ENCODE measurements at places on chromosomes 16 and 17.

GRCh38 chr17:79707931-79708891, 22.5 kb upstream of the ENPP7 start:
- peak; percentile 41 for DNase-seq

- no peak for DNase-seq
Measured at GRCh38 chr16:54244061-54244886, 42.3 kb downstream of the IRX3 start.

GRCh38 chr17:81241648-81242420, 2.7 kb downstream of the NDUFAF8 start:
- no peak for DNase-seq

DNA sequence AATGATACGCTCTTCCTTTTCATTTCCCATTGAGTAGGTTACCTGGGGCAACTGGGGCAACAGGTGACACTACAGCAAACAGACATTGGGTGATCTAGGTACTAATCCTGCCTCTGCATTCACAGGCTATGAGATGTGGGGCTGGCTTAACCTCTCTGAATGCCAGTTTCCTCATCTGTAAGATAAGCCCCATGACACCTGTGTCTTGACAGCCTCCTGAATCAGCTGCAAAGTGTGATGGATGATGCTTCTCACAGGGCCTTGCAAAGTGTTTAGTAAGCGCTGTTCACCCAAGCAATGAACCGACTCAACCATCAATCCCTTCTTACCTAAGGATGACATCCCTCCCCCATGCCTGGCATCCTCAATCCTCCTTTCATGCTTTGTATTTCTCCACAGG, 322.8 kb downstream of the XYLT1 start:
- DNase-seq: no peak

DNA sequence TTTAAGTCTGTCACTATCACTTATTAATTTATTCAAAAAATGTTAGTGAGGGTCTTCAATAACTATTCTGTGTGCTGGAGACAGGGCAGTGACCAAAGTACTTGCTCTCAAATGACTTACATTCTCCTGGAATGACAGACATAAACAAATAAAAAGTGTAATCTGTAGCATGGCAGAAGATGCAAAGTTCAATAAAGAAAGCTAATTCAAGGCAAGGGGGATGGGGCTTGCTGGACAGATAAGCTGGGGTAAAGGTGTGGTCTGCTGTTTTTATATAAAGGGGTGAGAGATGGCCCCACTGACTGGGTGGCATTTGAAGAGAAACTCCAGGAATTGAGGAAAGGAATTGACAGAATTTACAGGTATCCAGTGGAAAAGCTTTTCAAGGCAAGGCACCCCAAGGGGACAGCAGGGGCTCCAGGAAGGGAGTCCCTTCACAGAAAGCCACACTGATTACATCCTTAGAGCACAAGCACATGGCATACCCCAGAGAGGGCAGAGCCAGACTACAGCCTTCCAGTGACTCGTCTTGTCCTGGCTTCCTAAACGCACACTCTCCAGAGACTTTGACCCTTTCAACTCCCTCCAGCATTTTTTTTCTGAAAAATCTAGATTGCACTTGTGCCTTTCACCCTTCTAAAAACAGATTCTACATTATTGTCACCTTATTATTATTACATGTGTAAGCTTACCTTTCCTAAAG, 123.7 kb upstream of the HS3ST3A1 start:
- no peak for DNase-seq

GRCh38 chr16:4004206-4004605, 112.0 kb downstream of the ADCY9 start:
- no peak for DNase-seq

- DNase-seq: no peak
Measured at GRCh38 chr16:5030251-5030870, 3.4 kb downstream of the NAGPA start.

- DNase-seq: no peak
Measured at GRCh38 chr17:46991617-46992016, 12.6 kb upstream of the RPRML start.

DNA sequence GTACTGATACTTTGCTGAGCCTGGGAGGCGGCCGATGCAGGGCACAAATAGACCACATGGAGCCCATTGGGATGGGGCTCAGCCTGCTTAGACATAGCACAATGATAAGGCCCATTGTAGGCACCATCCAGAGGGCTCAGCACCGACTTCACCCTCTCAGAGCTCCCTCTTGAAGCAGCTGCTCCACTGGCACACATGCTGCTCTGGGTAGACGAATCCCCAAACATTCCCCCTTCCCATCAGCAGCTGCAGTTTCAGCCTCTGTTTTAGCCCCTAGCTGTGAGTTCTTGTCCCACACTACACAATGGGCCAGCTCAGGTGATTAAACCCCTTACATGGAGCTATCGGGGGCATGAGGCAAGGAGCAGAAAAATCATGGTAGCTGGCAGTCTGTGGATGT, 174.1 kb downstream of the RGS9 start:
- no peak for DNase-seq

DNA sequence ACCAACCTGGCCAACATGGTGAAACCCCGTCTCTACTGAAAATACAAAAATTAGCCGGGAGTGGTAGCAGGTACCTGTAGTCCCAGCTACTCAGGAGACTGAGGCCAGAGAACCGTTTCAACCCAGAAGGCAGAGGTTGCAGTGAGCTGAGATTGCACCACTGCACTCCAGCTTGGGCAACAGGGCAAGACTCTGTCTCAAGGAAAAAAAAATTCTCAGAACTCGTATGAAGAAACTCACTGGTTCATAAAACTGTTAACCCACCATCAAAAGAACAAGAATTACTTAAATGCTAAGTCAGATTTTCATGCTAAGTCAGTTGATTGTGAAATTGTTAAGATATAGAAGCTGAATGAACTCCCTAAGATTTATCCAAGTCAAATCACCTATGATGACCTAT, 31.3 kb downstream of the SLC39A11 start:
- DNase-seq: no peak

DNA sequence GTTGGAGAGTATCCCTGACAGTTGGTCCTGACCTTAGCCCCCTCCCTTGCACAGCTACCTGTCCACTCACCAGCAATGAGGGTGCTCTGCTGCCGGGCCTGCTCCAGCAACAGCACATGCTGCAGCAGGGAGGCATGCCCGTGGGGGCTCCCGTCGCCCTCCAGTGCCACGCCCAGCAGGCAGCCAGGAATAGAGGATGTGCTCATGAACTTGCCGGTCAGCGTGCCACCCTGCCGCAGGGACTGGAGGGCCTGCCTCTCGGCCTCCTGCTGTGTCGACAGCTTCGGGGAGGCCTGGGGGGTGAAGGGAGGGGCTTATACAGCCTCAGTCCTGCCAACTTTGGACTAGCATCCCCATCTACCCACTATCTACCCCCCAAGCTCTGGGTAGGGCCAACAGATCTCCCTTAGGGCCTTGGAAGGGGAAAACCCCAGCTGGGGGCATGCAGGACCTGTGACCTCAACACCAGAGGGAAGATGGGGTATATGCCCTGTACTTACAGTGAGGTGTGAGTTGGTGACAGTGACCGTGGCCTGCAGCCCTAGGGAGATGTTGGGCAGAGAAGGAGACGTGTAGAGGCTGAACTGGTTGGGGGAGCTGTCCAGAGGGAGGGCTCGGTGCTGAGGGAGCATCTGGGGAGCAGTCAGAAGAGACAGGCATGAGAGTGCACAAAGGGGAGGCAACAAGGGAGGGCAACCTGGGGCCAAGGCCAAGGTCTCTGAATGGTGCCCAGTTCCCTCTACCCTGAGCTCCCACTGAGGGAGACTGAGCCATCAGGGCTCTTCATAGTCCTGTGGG, 20.9 kb downstream of the G6PC3 start:
- DNase-seq: no peak

GRCh38 chr16:66970775-66971720, 10.0 kb downstream of the CES3 start:
- no peak for DNase-seq

- no peak for DNase-seq
Measured at GRCh38 chr16:3467921-3468320, 24.4 kb downstream of the NAA60 start.

DNA sequence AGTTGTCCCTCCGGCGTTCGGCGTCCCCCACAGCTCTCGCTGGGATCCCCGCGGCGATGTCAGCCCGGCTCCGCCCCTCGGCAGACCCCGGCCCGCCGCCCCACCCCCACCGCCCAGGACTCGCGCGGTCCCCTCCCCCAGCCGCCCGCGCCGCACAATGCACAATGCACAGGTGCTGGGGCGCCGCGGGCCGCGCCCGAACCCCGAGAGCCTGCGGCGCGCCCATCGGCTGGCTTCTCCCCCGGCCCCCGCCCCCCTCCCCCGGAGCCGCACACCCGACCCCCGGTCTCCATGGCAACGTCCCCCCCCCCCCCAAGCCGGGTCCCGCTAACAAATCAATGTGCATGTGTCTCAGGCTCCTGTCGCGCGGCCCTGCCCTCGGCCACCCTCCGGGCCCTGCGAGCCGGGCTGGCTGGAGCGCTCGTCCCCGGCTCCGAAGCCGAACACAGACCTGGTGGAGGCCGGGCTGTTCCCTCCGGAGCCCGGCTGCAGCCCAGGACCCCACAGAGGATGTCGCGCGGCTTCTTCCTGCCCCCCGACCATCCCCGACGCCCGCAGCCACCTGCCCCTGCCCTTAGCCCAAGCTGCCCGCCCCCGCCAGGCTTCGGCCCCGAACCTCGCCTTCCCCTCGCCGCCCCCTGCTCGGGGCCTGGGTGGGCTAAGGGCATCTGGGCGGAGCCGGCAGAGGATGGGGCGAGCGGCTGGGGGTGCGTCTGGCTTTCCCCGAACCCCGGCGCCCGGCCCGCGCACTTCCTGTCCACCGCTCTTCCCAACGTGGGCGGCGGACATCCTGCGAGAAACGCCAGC, 818 bp upstream of the CBX8 start:
- no peak for DNase-seq

DNA sequence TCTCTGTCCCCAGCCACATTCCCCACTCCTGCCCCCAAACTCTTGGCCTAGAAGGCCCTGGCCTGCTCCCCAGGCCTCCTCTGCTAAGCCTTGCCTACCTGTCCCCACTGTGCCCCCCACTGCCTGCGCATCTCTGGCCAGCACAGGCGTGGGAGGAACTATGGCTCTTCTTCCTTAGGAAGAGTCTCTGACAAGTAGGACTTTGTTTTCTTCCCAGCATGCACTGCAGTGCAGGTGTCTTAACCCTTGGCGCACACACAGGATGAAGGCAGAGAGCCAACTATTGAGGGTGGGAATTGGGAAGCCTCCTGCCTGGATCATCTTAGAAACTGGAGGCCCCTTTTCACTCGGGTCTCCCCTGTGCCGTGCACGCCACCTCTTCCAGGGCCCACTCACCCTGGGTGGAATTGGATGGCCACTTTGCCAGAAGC, 3.6 kb downstream of the AMDHD2 start:
- no peak for DNase-seq

DNA sequence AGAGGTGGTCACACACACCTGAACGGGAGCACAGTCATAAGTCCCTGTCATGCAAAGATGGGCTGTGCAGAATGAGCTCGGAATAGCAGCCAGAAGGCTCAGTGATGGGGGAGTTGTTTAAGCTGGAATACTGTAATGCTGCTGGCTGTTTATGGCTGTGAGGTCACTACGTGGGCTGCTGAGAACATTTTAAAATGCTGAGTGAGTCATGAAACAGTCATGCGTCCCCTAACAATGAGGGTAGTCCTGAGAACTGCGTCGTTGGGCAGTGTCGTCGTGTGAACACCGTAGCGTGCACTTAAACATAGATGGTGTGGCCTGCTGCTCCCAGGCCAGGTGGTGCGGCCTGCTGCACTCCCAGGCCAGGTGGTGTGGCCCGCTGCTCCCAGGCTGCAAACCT, 39.7 kb downstream of the TBCD start:
- no peak for DNase-seq

DNA sequence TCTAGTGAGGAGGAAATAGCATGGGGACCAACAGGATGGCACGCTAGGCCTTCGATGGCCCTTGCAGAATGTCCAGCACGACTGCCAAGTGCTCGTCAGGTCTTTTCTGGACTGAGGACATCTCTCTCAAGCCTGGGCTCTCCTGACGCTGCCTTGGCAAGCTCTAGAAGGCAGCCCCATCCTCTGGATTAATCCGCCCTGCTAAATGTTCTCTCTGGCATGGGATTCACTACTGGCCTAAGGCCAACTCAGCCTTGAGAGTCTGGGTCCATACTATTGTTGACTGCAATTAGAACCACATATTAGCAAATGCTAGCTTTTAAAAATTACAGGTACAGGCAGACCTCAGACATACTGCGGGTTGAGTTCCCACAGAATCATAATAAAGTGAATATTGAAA, 2.5 kb upstream of the CEP295NL start:
- peak; percentile 38 for DNase-seq

DNA sequence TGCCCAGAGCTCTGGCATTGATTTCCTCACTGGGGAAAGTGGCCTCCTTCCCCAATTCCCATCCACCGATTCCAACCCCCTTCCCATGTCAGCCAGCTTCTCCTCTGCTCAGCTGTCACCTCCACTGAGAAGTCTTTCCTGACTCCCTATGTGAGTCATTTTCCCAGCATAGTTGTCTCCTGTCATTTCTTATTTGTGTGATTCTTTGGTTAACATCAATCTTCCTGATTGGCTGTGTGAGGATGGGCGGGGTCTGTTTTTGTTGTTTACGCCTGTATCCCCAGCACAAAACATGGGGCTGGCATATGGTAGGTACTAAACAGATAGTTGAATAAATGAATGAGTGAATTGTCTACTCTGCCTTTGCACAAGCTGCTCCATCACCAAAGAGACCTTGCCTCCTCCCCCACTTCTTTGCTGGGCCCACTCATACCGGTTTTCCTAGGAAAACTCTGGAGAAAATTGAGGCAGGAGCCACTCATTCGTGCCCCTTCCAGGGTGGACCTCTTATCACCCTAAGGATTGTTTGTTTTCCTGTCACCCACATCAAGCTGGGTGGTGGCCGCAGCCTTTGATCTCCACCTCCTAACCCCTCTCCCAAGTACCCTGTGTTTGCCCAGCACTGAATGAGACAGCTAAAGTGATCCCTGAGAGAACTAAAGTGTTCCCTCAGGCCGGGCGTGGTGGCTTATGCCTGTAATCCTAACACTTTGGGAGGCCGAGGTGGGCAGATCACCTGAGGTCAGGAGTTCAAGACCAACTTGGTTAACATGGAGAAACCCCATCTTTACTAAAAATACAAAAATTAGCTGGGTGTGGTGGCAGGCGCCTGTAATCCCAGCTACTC, 1.2 kb upstream of the GRB7 start:
- DNase-seq: no peak

DNA sequence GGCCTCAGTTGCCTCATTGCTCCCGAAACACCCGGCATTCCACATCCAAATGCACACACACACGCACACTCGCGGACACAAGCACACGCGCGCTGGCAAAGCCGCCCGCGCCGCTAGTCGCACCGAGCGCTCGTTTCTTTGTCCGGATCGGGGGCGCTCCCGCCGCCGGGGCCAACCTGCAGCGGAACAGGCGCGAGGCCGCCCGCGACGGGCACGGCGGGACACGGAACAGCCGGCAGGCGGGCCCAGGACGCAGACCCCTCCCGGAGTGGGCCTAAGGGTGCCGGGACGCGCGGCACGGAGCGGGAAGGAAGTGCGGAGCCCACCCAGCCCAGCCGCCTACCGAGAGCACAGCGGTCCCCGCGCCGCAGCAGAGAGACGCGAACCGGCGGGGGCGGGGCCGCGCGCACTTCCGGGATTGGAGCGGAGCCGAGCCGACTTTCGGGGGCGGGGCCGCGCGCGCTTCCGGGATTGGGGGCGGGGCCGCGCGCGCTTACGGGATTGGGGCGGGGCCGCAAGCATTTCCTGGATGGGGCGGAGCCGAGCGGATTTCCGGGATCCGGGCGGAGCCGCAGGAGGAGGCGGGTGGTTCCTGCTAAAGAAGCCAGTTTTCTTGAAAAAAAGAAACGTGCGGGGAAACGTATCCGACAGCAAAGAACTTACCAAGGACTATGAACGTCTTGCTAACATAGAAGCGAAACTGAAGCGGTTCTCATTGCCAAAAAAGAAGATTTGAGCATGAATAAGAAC, at the start of gene CYBC1:
Gene CYBC1, minus strand, starts transcription at position 396 of the 750 bp plus-strand sequence. CDS start 1,498 bp downstream, outside the sequence.
- DNase-seq: peak; percentile 83

All from NCI-H446 treated with DMSO at 0.1 percent for 48 hours (cell line).